ENCODE measurements at places on chromosomes 6 and 20. TPM values are rescaled to one million over a fixed set of nuclear protein-coding genes. Genes with fewer than 3 reads are reported as not detected.

DNA sequence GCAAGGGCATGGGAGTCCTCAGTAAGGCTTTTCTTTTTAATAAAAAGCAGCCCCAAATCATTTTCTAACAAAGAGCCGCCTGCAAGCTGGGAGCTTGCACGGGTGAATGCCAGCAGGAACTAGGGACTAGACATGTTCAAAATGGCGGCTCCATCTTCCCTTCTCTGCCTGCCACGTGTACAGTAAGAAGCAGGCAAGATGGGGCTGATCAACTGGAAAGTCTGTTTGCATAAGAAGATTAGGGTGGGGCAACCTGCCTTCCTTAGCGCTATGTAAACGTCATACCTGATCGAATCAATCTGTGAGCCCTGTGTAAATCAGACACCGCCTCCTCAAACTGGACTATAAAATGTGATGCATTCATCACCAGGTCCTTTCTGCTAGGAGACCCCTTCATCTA, 299.4 kb upstream of the SOX4 start:
- no peaks in the 10 kb centered on the region for H3K4me1 ChIP-seq
- H3K36me3 ChIP-seq, result no peaks in the 10 kb centered on the region
- H3K27me3 ChIP-seq, result no peaks in the 10 kb centered on the region
- no peak overlapping the region for H3K4me3 ChIP-seq
- no peak overlapping the region for H3K27ac ChIP-seq

GRCh38 chr20:9323622-9324021, 190.8 kb upstream of the LAMP5 start:
- DNase-seq, result no peak
- no peaks in the 10 kb centered on the region for H3K27me3 ChIP-seq
- no peak overlapping the region for H3K4me3 ChIP-seq
- H3K27ac ChIP-seq, result no peak overlapping the region

DNA sequence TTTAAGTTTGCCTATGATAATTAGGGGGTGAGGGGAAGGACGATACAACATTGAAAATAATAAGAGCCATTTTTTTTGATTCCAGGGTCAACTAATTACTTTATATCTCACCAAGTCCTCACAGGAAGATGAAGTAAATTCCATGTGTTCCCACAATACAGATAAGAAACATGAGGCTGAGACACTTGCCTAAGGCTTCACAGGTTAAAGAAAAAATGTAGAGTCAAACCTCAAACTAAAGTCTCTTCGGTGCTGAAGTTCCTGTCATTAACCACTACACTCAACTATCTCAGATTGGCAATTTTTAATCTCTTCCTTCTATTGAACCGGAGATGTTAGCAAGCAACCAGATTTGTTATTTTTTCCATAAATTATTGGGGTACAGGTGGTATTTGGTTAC, 33.0 kb downstream of the MRAP2 start:
- H3K4me1 ChIP-seq, result no peaks in the 10 kb centered on the region
- no peaks in the 10 kb centered on the region for H3K36me3 ChIP-seq
- H3K27me3 ChIP-seq, result no peaks in the 10 kb centered on the region

GRCh38 chr6:28248916-28249315, 3.2 kb downstream of the ZKSCAN4 start:
- H3K36me3 ChIP-seq, result no peaks in the 10 kb centered on the region
- H3K27me3 ChIP-seq, result no peaks in the 10 kb centered on the region
- no peak overlapping the region for H3K4me3 ChIP-seq
- H3K27ac ChIP-seq, result no peak overlapping the region

DNA sequence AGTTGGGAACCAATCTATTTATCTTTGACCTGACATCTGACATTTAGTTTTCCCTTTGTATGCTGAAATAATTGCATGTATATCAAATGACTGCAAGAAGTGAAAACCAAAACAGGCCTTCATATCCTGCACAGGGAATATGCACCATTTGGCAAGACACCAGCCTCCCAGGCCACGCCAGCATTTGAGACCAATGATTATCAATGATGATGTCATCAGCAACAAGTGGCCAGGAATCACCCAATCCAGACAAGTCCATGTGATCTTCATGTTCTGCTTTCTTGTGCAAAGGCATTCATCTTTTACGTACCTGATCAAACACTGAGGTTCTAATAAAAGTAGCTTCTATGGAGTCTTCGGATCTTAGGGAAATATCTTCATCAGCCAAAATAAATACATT, 107.4 kb upstream of the TENT5A start:
- H3K27me3 ChIP-seq, result no peaks in the 10 kb centered on the region
- no peaks in the 10 kb centered on the region for H3K4me1 ChIP-seq
- H3K4me3 ChIP-seq, result no peak overlapping the region
- no peak for DNase-seq
- H3K27ac ChIP-seq, result no peak overlapping the region

DNA sequence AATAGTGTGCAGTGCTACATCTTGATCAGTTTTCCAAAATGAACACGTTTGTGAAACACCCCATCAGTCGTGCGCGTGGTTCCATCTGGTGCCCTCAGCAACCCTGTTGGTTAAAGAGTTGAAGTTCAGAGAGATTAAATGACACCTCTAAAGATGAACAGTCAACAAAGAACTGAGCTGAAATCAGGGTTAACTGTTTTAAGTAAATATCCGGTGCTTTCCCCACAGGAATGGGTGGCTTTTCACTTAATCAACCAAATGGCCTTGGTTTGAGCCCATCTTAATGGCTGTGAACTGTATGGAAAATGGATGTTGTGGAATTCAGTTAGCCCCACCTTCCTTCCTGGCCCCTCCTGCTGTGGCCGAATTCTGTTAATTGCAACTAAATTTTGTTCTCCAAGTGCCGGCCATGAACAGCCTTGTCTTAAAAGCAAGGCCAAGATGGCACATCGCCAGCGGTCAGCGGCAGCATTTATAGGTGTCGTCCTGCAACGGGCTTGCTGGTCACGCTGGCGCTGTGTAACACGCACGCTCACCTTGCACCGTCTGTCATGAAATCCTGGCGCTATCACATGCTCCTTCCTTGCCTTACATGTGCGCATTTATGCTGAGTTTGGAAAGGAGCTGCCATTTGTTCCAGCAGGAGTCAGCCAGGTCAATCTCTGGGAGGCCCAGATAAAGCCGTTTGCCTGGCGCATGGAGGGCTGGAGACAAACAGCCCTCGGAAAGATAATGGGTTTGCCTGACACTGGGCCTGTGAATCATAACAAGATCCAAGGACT, 164.5 kb downstream of the ERMARD start:
- no peaks in the 10 kb centered on the region for H3K36me3 ChIP-seq
- H3K4me1 ChIP-seq, result no peaks in the 10 kb centered on the region
- H3K27me3 ChIP-seq, result no peaks in the 10 kb centered on the region
- no peak overlapping the region for H3K4me3 ChIP-seq

GRCh38 chr6:130513770-130514169, 148.0 kb downstream of the TMEM200A start:
- no peak overlapping the region for H3K4me3 ChIP-seq
- H3K4me1 ChIP-seq, result no peaks in the 10 kb centered on the region
- peak overlapping the region; percentile 43 for H3K27ac ChIP-seq
- no peaks in the 10 kb centered on the region for H3K36me3 ChIP-seq
- no peaks in the 10 kb centered on the region for H3K27me3 ChIP-seq

- no peaks in the 10 kb centered on the region for H3K27me3 ChIP-seq
- H3K4me3 ChIP-seq, result no peak overlapping the region
- H3K27ac ChIP-seq, result no peak overlapping the region
- no peaks in the 10 kb centered on the region for H3K4me1 ChIP-seq
Observed at GRCh38 chr6:168864541-168865460, 388.8 kb downstream of the THBS2 start.

GRCh38 chr20:16107172-16107870, 465.9 kb downstream of the KIF16B start:
- DNase-seq, result no peak
- no peak overlapping the region for H3K4me3 ChIP-seq
- no peak overlapping the region for H3K27ac ChIP-seq
- H3K4me1 ChIP-seq, result no peaks in the 10 kb centered on the region
- H3K27me3 ChIP-seq, result no peaks in the 10 kb centered on the region

- H3K36me3 ChIP-seq, result no peaks in the 10 kb centered on the region
- peak overlapping the region; percentile 97 for H3K27ac ChIP-seq
- H3K27me3 ChIP-seq, result no peaks in the 10 kb centered on the region
- H3K4me3 ChIP-seq, result peak overlapping the region; percentile 91
- peaks cover 5% of the 10 kb centered on the region for H3K4me1 ChIP-seq
Observed at GRCh38 chr6:33207552-33208090, 679 bp upstream of the RING1 start.

- peaks cover 15% of the 10 kb centered on the region for H3K27me3 ChIP-seq
- no peaks in the 10 kb centered on the region for H3K36me3 ChIP-seq
Observed at GRCh38 chr20:46025376-46025783, 3.6 kb upstream of the SLC12A5 start.

DNA sequence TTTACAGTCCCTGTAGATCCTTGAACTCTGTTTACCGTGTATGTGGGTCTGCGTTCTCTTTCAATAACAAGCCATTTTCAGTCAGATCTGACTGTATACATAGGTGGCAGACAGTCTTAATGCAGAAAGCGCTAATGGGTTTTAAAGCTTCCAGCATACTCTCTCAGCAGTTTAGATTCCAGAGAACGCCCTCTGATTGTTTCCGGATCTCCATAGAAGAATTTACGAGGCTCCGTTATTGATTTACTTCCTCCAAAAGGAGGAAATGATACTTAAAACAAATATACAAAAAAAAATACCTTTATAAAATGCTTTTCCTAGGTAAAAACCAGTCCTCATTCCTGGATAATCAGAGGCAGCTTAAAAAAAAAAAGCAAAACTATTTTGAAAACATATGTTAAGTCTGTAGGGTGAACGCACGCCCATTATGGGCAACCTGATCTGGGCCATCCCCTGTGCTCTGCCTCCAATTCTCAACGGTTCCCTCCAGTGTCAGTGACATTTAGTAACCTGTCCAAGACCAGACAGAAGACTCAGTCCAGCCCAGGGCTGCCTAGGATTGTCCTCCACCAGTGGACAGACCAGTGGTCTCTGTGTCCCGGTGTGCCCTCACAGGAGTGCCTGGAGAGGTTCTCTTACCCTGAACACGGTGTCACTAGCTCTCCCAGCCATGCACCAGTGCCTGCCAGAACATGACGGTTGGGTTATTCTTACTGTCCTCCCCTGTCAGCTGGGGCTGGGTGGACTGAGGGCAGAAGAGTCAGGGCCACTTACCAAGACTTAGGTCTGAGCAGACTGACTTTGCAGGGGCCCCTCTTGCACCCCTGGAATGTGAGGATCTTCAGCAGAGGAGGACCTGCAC, 217.3 kb downstream of the ARID1B start:
- no peak overlapping the region for H3K27ac ChIP-seq
- no peak for DNase-seq
- H3K27me3 ChIP-seq, result no peaks in the 10 kb centered on the region
- H3K4me3 ChIP-seq, result no peak overlapping the region
- no peaks in the 10 kb centered on the region for H3K36me3 ChIP-seq

- H3K4me1 ChIP-seq, result no peaks in the 10 kb centered on the region
- H3K4me3 ChIP-seq, result no peak overlapping the region
- H3K36me3 ChIP-seq, result no peaks in the 10 kb centered on the region
- no peak overlapping the region for H3K27ac ChIP-seq
- no peak for DNase-seq
Observed at GRCh38 chr6:120735641-120736040, 598.6 kb downstream of the TBC1D32 start.

DNA sequence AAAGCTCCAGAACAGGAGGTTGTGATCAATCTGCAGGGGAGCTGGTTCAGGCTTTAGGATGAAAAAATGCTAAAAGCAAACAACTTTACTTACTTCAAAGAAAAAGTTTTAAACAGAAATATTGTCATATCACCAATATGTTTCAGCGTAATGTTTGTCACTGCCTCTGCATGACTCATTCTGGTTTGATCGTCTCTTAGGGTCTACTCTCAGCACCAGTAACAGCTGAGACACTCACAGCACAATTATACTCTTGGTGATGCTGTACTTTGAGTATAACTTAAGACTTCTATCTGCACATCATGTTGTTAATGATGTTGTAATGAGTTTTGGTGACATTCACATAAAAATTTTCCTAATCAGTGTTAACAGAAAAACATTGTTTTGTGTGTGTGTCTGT, 665.4 kb downstream of the EPM2A start:
- H3K36me3 ChIP-seq, result no peaks in the 10 kb centered on the region
- no peaks in the 10 kb centered on the region for H3K27me3 ChIP-seq
- no peak for DNase-seq
- no peak overlapping the region for H3K27ac ChIP-seq
- no peaks in the 10 kb centered on the region for H3K4me1 ChIP-seq

GRCh38 chr6:126341126-126341525, 1.2 kb downstream of the CENPW start:
- H3K27me3 ChIP-seq, result no peaks in the 10 kb centered on the region
- peak overlapping the region; percentile 71 for H3K4me3 ChIP-seq
- peaks cover 9% of the 10 kb centered on the region for H3K4me1 ChIP-seq
- H3K27ac ChIP-seq, result no peak overlapping the region

- no peak overlapping the region for H3K27ac ChIP-seq
- no peaks in the 10 kb centered on the region for H3K27me3 ChIP-seq
Observed at GRCh38 chr6:137808836-137809315, 58.2 kb upstream of the TNFAIP3 start.

GRCh38 chr6:42366999-42367352, 84.8 kb downstream of the TRERF1 start:
- no peaks in the 10 kb centered on the region for H3K4me1 ChIP-seq
- no peak overlapping the region for H3K4me3 ChIP-seq
- H3K36me3 ChIP-seq, result no peaks in the 10 kb centered on the region
- no peak overlapping the region for H3K27ac ChIP-seq
- no peak for DNase-seq

- no peaks in the 10 kb centered on the region for H3K4me1 ChIP-seq
- peak overlapping the region; percentile 9 for H3K4me3 ChIP-seq
- no peak for DNase-seq
- peak overlapping the region; percentile 87 for H3K27ac ChIP-seq
Observed at GRCh38 chr20:20003031-20003954, 13.9 kb upstream of the NAA20 start.

- H3K4me1 ChIP-seq, result no peaks in the 10 kb centered on the region
- no peak overlapping the region for H3K4me3 ChIP-seq
- DNase-seq, result no peak
Observed at GRCh38 chr6:15107644-15108382, 138.1 kb upstream of the JARID2 start.

The RSPH9 gene
- not detected for total RNA-seq

The SAPCD1 gene
- 2.0 TPM for total RNA-seq

The SLC25A27 gene
- total RNA-seq, result 81.7 TPM

The DEFB124 gene
- not detected for total RNA-seq

The PACRG gene
- total RNA-seq, result 4.6 TPM

The NKX2-2 gene
- total RNA-seq, result not detected

The MOXD1 gene
- 2.9 TPM for total RNA-seq

The ARMH2 gene
- total RNA-seq, result not detected

The ERMARD gene
- 20.6 TPM for total RNA-seq

The OR2H2 gene
- total RNA-seq, result not detected

The ADAM33 gene
- 37.4 TPM for total RNA-seq

The NKX2-4 gene
- total RNA-seq, result not detected

The NFKBIL1 gene
- 34.7 TPM for total RNA-seq

The MSH5 gene
- 13.4 TPM for total RNA-seq

The RWDD2A gene
- total RNA-seq, result 3.7 TPM

Measured in breast epithelium (tissue), 4 donors.